Stimulated activated CD4-positive, alpha-beta T cell treated with anti-CD3 and anti-CD28 coated beads, Interleukin-4, amount 100 ng/mL, for 4 hours (primary cell): ENCODE measurements at places on chromosomes 6 and 20.

DNA sequence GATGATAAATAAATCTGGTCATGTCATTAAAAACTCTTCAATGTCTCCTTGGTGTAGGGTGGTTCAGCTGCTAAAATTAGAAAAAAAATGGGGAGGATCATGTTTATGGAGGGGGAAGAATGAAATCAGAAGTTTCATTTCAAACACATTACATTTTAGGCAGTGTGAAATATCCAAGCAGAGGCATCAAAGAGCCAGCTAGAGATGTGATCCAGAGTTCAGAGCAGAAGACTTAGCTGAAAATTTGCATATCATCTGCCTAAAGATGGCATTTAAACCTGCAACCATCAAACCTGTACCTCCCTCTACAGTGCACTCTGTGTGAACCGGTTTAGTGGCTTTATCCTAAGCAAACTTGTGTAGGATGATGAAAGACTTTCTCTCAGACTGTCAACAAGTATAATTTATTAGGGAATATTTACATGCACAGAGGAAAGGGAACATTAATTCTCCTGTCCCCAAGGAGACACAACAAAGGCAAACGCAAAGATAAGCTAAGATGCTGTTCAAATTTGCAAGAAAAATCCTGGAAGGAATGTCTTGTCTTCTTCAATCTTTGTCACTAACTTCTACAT lies 84.8 kb upstream of the PLEKHG1 start:
- DNase-seq: no peak

- no peak for DNase-seq
Observed at GRCh38 chr6:44800171-44800783, 412.8 kb downstream of the CDC5L start.

DNA sequence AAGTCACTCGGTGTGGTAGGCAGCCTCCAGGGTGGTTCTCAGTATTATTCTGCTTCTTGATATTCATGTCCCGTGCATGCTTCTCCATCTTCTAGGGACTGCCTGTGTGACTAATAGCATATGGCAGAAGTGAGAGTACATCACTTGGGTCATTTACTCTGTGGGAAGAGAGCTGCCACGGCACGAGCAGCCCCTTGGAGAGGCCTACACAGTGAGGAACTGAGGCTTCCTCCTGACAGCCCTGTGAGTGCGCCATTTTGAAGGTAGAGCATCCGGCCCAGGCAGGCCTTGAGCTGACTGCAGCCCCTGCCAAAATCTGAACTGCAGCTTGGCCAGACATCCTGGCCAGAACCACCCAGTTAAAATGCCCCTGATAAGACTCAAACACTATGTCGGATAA lies 17.3 kb upstream of the MCUR1 start:
- no peak for DNase-seq

DNA sequence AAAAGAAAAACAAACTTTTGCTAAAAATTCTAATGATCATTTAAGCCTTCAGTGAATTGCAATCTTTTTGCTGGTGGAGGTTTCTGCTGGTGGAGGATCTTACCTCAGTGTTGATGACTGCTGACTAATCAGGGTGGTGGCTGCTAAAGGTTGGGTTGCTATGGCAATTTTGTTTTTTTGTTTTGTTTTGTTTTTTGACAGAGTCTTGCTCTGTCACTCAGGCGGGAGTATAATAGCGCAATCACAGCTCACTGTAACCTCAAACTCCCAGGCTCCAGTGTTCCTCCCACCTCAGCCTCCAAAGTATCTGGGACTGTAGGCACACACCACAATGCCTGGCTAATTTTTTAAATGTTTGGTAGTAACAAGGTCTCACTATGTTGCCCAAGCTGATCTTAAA lies 94.7 kb downstream of the ANKRD6 start:
- no peak for DNase-seq

GRCh38 chr6:137754366-137754765 lies 112.7 kb upstream of the TNFAIP3 start:
- no peak for DNase-seq

GRCh38 chr20:59827138-59828056 lies 106.0 kb downstream of the SYCP2 start:
- no peak for DNase-seq

DNA sequence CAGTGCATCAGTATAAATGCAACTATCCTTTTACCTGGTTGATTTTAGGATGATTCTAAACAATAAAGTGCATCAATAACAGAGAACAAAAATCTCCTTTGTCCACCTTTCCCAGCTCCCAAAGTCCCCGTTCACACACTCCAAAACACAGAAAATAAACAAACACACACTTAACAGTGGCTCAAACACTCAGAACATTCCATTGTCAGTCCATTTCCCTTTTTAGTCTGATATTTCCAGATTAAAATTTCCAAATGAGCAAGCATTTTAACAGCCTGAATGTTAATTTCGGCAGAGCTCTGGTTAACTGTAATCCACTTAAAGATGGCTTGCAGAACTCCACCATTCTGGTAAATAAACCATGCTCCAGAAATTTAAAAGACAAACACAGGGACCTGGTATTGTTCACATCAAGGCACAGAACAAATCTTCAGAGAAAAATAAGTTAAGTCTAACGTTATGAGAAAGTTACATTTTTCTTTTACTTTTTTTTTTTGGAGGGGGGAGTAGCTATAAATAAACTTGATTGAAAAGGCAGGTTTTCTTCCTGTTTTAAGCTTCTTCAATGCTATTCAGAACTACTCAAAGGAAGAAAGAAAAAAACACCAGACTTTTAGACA lies 100.8 kb downstream of the DST start:
- DNase-seq: no peak

DNA sequence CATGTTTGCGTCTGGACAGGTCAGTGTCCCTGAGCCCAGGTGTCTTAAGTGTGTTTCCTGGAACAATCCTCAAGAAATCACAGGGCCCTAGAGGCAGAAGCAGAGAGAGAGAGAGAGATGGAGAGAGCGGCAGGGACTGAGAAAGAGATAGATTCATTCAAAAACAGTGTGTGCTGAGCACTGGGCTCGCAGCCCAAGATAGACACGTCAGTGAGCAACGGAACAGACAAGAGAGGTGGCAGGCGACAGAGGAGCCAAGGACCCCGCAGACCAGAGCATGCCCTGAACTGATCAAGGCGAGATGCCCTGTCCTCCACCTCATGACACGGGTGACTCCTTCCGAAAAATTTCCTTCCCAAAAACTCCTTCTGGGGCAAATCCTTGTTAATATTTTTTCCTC lies 362.0 kb upstream of the SULF2 start:
- DNase-seq: no peak

GRCh38 chr20:36070451-36070850 lies 84.1 kb upstream of the EPB41L1 start:
- no peak for DNase-seq

DNA sequence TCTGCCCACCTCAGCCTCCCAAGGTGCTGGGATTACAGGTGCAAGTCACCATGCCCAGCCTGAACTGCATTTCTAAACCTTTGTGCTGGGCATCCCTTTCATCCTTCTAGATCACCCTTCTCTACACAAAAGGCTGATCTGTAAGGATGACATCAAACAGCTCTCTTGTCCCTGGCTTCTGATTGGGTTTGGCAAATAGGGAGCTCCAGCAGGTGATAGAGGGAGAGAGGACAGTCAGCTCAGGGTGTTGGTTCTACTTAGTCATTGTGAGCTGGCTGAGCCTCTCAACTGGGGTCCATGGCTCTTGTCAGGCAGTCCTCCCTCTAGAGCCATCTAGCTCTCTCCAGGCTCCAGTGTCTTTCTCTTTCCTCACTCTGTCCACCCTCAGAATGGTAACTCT lies 237.6 kb upstream of the JARID2 start:
- DNase-seq: no peak

- peak; percentile 43 for DNase-seq
Observed at GRCh38 chr20:53708129-53708968, 114.7 kb upstream of the ZNF217 start.

DNA sequence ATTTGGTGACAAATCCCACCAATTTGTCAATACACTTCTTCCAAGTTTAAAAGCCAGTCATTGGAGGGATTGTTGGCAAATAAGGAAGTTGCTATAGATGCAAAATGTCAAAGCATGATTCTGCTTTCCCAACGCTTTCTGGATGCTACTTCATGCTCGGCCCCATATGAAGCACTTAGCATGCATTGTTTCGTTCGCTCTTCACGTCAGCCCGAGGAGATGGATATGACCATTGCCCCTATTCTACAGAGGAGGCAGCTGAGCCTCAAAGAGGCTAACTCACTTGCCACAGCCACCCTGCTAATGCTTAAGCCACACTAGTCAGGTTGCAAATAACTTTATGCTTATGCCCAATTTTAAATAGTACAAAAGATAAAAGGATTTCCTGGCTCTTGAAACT lies 2.8 kb upstream of the NXT1 start:
- no peak for DNase-seq

DNA sequence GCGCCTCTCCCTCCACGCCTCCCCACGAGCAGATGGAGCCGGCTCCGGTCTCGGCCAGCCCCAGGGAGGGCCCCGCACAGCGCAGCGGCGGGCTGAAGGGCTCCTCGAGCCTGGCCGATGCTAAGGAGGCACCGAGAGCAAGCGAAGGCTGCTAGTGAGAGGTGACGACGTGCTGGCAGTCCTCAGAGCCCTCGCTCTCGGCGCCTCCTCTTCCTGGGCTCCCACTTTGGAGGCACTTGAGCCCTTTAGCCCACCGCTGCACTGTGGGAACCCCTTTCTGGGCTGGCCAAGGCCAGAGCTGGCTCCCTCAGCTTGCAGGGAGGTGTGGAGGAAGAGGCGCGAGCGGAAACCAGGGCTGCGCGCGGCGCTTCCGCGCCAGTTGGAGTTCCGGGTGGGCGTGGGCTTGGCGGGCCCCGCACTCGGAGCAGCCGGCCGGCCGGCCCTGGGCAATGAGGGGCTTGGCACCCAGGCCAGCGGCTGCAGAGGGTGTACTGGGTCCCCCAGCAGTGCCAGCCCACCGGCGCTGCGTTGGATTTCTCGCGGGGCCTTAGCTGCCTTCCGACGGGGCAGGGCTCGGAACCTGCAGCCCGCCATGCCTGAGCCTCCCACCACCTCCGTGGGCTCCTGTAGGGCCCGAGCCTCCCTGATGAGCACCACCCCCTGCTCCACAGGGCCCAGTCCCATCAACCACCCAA lies 2.5 kb upstream of the TMEM14C start:
- DNase-seq: peak; percentile 53

DNA sequence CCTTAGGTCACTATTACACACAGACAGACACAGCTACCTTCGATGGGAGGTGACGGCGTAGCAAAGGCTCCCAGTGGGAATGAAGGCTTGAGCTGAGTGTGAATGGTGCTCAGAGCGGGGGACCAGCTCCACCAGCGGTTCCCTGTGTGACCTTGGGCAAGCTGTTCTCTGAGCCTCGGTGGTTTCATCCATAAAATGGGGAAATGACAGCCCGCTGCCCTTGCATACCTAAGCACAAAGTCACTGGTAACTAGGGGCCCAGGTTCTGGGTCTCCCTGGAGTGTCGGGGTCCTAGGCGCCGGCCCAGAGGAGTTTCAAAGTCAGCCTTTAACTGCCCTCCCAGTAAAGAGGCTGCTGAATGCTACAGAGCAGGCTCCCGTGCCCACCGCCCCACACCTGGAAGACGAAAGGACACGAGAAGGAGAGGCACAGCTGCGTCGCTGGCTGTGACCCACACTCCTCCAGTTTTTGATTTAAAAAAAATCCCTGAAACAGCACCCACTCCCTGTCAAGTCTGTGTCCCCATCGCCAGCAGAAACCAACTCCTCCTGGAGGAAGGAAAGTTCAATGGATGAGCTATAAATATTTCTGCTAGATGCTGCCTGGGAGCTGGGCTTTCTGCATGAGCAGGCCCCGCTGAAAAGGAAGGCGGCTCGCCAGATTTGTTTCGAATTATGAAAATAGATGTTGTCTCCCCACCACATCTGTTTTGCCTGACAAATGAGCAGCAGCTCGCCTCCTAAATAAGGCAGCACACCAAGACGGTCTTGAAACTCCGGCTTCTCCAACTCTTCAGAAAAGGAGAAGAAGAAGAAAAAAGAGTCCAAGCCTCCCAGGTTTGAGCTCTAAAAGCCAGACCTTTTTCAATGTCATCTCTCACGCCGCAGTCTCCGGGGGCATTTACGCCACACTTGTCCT lies 27.4 kb downstream of the PMEPA1 start:
- no peak for DNase-seq

GRCh38 chr6:115594891-115595290 lies 465.8 kb downstream of the FRK start:
- no peak for DNase-seq
